Activated T-helper 2 cell treated with anti-CD3 and anti-CD28 coated beads, Interferon-gamma antibody, Interleukin-2, Interleukin-4, amounts not matched to agents 10 μg/mL and 5 μg/mL and 100 μg/mL, durations not matched to agents 14 hours and 24 hours and 36 hours (primary cell): ENCODE measurements at places on chromosomes 7 and 10. TPM values are rescaled to one million over a fixed set of nuclear protein-coding genes. Genes with fewer than 3 reads are reported as not detected.

The CYP2E1 gene
- 0.16 TPM in 1 of 2 replicates, not detected in the other for total RNA-seq

The NODAL gene
- not detected in 2 replicates for total RNA-seq

The PODXL gene
- 0.68 and 0.76 TPM in 2 replicates for total RNA-seq

The CACUL1 gene
- total RNA-seq: 22.2 and 25.3 TPM in 2 replicates

The LIPM gene
- not detected in 2 replicates for total RNA-seq

The EGR2 gene
- total RNA-seq: 126 and 137 TPM in 2 replicates

The C10orf62 gene
- total RNA-seq: not detected in 2 replicates

The SPDYE5 gene
- total RNA-seq: not detected in 2 replicates

The FEZF1 gene
- not detected in 2 replicates for total RNA-seq

The TRIM74 gene
- 0.43 and 0.69 TPM in 2 replicates for total RNA-seq

The KIAA1549 gene
- 1.3 TPM in 2 replicates for total RNA-seq

The SFRP4 gene
- total RNA-seq: not detected in 2 replicates

The MALRD1 gene
- not detected in 2 replicates for total RNA-seq

The CRTAC1 gene
- total RNA-seq: not detected in 2 replicates

The IFIT5 gene
- total RNA-seq: 4.4 and 4.8 TPM in 2 replicates

The SSC4D gene
- total RNA-seq: 0.71 and 0.78 TPM in 2 replicates

The CALD1 gene
- total RNA-seq: 10.1 and 11.3 TPM in 2 replicates

The TEX47 gene
- total RNA-seq: not detected in 2 replicates

The MASTL gene
- total RNA-seq: 26.7 and 29.7 TPM in 2 replicates

The HGF gene
- not detected in 2 replicates for total RNA-seq

The RBP4 gene
- total RNA-seq: not detected in 2 replicates

The MIOS gene
- 29.8 and 30.3 TPM in 2 replicates for total RNA-seq

The SUGCT gene
- 0.43 and 1.2 TPM in 2 replicates for total RNA-seq

The NCF1 gene
- total RNA-seq: 0.52 and 0.90 TPM in 2 replicates

The TMEM72 gene
- not detected in 2 replicates for total RNA-seq

The GIMAP4 gene
- total RNA-seq: 36.7 and 39.1 TPM in 2 replicates

The CALCR gene
- total RNA-seq: not detected in 2 replicates

The DENND11 gene
- total RNA-seq: 32.0 and 32.8 TPM in 2 replicates

The SLC18A3 gene
- total RNA-seq: 0.18 and 0.32 TPM in 2 replicates

The GPR85 gene
- not detected in 2 replicates for total RNA-seq
